SK-MEL-5 (cell line): ENCODE measurements at places on chromosomes 7 and 10. TPM values are rescaled to one million over a fixed set of nuclear protein-coding genes. Genes with fewer than 3 reads are reported as not detected.

MLXIPL gene
- total RNA-seq, result 0.03 TPM in 1 of 2 replicates, not detected in the other

MYL10 gene
- total RNA-seq, result 1.1 TPM in 1 of 2 replicates, not detected in the other

SLC26A5 gene
- not detected in 2 replicates for total RNA-seq

NPTX2 gene
- total RNA-seq, result 0.56 and 0.58 TPM in 2 replicates

TFEC gene
- total RNA-seq, result not detected in 2 replicates

CYP2C18 gene
- total RNA-seq, result not detected in 2 replicates

TUBAL3 gene
- total RNA-seq, result 0.08 TPM in 1 of 2 replicates, not detected in the other

PWWP2B gene
- 6.4 and 7.6 TPM in 2 replicates for total RNA-seq

PNLIPRP3 gene
- total RNA-seq, result 13.1 and 13.6 TPM in 2 replicates

GRM8 gene
- not detected in 2 replicates for total RNA-seq

RFC2 gene
- total RNA-seq, result 51.0 and 55.7 TPM in 2 replicates

MARVELD1 gene
- total RNA-seq, result 27.4 and 28.4 TPM in 2 replicates

TIAL1 gene
- total RNA-seq, result 25.1 and 28.4 TPM in 2 replicates

HTR7 gene
- total RNA-seq, result 1.3 and 1.6 TPM in 2 replicates

TBATA gene
- total RNA-seq, result not detected in 2 replicates

SPDYE8 gene
- not detected in 2 replicates for total RNA-seq

GRCh38 chr7:44237696-44238095 is 36.9 kb downstream of the YKT6 start:
- no peak for DNase-seq

- no peak for DNase-seq
These were observed 26.3 kb downstream of the ANKRD61 start for GRCh38 chr7:6057316-6058129.

DNA sequence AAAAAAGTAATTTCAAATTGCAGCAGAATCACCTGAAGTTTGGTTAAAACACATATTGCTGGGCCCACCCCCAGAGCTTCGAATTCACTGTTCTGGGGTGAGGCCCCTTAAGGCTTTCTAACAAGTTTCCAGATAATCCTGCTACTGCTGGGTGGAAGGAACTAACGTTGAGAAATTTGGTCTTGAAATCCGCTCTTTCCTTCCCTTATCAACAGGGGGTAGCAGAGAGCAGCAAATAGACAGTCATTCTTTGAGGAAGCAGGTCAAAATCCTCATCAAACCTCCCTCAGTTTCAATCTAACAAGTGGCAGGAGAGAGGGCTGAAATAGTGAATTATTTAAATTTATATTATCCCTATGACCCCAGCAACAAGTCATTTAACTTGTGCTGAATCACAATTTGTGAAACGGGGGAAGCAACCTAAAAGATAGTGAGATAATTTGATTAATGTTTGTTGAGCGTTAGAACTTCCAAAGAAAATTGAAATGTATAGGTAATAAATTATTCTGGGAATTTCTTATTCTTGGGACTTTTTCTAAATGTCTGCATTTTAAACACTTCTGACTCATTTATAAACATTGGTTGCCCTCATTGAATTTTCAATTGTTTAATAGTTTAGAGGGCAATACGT is 21.7 kb upstream of the MALSU1 start:
- DNase-seq, result peak; percentile 87

- DNase-seq, result no peak
These were observed 23.8 kb downstream of the PAPOLB start for GRCh38 chr7:4837803-4838625.

- DNase-seq, result no peak
These were observed 60.8 kb downstream of the AOAH start for GRCh38 chr7:36663481-36663880.

- no peak for DNase-seq
These were observed 96.1 kb downstream of the RNF133 start for GRCh38 chr7:122602800-122603199.

- DNase-seq, result no peak
These were observed 70.4 kb downstream of the VTI1A start for GRCh38 chr10:112517451-112517862.

DNA sequence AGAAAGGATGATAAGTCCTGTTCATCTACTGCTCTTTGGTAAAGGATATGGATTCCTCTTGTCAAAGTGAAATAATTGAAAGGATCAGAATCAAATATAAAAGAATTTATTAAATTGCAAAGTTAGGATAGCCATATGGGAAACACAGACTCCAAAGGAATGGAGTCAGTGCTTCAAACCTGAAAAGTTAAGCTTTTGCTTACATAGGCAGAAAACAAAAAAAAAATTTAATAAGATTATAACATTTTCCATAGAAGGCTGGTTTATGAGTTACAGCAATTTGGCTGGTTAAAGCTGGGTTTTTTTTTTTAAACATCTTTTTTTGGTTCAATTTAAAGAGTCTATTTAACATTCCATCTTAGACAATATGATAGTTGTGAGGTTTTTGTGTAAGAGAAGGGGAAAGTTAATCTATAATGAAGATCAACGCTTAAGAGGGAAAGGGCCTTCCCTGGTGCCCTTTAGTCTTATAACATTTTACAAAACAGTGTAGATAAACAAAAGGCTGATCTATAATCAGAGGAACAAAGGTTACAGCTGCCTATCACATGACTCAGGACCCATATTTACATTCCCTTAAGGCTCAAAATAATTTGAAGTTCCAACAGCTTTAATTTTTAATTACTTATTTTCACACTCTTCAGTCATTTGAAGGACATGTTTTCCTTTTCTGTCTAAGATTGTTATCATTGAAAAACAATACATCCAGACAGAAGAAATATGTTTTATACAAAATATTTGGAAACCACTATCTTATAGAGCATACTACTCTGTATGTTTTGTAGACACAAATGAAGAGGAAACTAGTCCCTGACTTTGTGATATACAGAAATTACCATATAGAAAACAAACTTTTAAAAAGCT is 234.3 kb upstream of the MBL2 start:
- no peak for DNase-seq

- peak; percentile 45 for DNase-seq
These were observed 44.7 kb downstream of the KLF6 start for GRCh38 chr10:3740157-3740871.

- DNase-seq, result no peak
These were observed 185.3 kb upstream of the PLPP4 start for GRCh38 chr10:120271696-120272095.

DNA sequence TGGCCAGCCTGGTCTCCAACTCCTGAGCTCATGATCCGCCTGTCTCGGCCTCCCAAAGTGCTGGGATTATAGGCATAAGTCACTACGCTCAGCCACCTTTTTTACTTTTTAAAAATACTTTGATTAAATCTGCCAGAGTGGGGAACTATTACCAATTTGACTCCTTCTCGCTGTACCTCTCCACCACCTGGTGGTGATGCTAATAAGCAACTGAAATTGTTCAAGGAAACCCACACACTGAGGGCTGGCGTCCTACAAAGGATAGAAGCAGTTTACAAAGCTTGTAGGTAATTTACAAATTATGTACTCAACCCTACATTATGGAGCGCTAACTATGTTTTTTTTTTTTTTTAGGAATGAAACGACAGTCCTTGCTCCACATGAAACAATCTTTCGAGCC is 111.1 kb downstream of the CPED1 start:
- no peak for DNase-seq

DNA sequence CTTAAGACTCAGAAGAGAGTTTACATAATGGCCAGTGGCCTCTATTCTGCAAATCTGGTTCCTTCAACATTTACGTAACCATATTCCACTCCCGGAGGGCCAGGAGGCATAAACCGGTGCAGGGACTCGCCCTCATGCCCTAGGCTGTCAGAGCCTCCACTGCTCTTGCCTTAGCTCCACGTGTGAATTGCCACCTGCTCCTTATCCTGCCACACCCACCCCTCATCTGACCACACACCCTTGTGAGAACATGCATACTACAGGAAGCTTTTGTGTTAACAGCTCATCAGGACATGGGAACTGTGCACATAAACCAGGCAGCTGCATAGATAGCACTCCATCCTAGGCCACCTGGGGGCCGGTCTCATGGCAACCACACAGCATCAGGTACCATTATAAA is 146.7 kb upstream of the PFKP start:
- DNase-seq, result no peak

- no peak for DNase-seq
These were observed 63.8 kb downstream of the MICALL2 start for GRCh38 chr7:1395211-1396070.

- DNase-seq, result no peak
These were observed 809.7 kb downstream of the IPMK start for GRCh38 chr10:57457972-57458512.

- DNase-seq, result no peak
These were observed 6.6 kb upstream of the CUZD1 start for GRCh38 chr10:122852261-122852660.

GRCh38 chr7:131325179-131325840 is 2.4 kb upstream of the MKLN1 start:
- DNase-seq, result no peak

- no peak for DNase-seq
These were observed 686 bp upstream of the MIOS start for GRCh38 chr7:7565746-7566650.
